Breast epithelium (tissue), 4 donors: ENCODE measurements at places on chromosomes 6 and 20. TPM values are rescaled to one million over a fixed set of nuclear protein-coding genes. Genes with fewer than 3 reads are reported as not detected.

Gene PBOV1
- not detected for total RNA-seq

Gene RRAGD
- 12.8 TPM for total RNA-seq

Gene KCNQ5
- 0.33 TPM for total RNA-seq

Gene BPIFB1
- total RNA-seq, result 1.0 TPM

Gene OR2J3
- 0.15 TPM for total RNA-seq

Gene TCP11
- 0.32 TPM for total RNA-seq

Gene PTPRK
- 29.1 TPM for total RNA-seq

DNA sequence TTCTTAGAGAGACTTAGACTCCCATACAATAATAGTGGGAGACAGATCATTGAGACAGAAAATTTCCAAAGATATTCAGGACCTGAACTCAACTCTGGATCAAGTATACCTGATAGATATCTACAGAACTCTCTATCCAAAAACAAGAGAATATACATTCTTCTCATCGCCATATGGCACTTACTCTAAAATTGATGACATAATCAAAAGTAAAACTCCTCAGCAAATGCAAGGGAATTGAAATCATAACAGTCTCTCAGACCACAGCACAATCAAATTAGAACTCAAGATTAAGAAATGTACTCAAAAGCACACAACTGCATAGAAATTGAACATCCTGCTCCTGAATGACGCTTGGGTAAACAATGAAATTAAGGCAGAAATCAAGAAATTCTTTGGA is 28.7 kb downstream of the PERP start:
- DNase-seq, result no peak

DNA sequence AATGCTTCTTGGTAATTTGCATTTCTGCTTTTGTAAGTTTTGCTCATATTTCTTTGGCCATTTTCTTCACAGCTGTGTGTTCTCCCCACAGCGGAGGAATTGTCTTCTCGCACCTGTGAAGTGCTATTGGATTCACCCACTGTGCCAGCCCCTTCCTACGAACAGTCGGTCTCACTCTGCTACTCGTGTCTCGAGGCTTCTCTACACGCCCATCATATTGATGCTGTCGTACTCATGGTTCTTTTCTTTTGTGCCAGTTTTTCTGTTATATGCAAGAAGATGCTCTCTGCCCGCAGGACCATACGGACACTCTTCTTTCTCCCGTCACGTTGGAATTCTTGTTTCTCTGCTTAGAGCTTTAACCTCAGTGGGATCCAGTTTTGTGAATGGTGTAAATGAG is 200.3 kb downstream of the DLL1 start:
- DNase-seq, result no peak

GRCh38 chr6:117531346-117531745 is 48.9 kb downstream of the DCBLD1 start:
- DNase-seq, result no peak

GRCh38 chr6:43868467-43868866 is 98.5 kb downstream of the VEGFA start:
- no peak for DNase-seq

- DNase-seq, result no peak
Measured at GRCh38 chr6:89974834-89975233, 80.6 kb downstream of the GJA10 start.

DNA sequence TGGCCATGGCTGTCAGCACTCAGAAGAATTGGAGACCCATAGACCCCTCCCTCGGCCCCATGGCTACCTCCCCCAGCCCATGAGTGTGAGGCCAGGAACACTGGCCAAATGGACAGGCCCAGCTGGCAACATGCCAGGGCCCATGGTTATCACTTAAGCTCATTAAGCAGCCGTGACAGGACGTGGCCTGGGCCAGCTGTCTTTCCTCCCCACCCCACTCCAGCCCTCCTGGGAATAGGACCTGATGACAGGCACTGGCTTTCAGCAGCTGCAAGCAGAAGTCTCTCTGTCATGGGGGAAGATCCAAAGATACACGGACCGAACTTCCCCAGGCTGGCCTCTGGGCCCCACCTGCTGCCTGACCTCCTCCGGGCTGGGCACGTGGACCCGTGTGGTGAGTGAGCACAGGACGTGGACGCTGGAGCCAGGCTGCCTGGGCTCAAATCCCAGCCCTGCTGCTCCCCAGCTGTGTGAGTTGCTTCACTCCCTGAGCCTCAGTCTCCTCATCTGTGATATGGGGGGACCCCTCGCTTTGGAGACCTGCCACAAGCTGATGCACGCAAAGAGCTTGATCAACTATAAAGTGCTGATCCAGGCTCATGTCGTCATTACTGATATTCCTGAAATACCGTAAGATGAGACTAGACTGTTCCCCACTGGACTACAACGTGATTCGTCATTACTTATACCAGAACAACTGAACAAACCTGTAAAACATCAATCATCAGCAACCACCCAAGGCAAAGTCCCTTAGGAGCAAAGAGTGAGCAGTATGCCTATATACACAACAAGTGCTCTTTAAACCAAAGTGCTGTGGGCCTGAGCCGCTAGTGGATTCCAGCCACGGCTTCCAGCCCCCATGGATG is 22.0 kb upstream of the VSTM2L start:
- no peak for DNase-seq

GRCh38 chr6:39300739-39301138 is 13.5 kb downstream of the KCNK17 start:
- DNase-seq, result no peak

- DNase-seq, result no peak
Measured at GRCh38 chr6:157533048-157533871, 152.3 kb downstream of the ZDHHC14 start.

- no peak for DNase-seq
Measured at GRCh38 chr20:62805711-62806382, 1.2 kb downstream of the OGFR start.

DNA sequence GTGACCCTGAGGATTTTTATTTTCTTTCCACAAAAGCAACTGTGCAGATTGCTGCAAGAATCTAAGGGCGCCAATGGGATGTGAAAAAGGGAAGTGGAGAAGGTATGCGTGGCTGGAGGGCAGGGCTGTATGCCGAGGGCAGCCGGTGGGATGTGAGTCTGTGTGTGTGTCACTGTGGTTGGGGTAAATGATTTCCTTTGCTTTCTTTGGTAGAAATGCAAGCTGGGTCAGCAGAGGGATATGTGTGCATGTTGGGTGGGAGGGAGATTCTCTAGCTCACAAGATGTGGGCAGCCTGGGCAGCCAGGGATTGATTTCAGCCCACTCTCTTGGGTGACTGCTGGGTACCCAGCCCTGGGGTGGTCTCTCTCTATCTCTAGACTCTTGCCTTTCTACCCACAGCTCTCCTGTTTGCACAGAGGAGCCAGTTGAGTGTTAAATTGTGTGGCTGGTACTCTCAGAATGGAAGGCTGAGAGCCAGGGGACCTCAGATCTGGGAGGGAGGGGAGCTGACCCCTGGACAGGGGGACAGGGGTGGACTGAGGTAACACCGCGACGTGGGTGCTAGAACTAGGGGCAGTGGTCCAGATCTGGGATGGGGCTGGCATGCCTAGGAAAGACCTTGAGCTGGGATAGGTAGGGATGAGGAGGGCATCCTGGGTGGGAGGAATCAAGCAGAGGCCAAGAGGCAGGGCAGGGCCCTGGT is 136.8 kb upstream of the RNF24 start:
- DNase-seq, result no peak

DNA sequence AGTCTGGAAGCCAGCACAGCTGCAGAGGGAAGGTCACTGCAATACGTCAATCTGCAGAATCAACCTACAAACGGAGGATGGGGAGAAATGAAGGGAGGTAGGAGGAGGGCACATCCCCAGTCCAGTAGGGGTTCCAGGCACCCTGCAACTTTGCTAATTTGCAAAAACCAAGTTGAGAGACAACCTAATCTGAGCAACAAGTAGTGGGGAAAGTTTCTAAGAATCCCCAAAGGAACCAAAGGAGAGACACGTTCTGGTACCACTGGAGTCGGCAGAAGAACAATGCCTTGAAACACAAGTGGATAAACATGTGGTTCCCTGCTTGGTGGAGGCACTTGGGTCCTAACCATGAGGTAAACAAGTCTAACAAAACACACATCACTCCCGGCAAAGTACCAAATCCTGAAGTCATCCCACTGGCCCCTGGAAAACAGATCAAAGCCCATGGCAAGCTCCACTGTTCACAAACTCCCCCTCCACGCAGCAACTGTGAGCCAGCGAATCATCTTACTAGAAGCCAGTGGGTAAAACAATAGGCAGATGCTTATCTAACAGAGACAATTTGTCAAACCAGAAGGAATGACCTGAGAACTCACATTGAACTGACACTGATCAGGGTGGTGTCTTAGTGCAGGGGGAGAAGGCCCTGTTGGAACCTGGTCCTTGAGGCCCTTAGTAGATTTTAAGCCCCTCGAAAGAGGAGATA is 4.7 kb downstream of the MRPS18A start:
- DNase-seq, result no peak

DNA sequence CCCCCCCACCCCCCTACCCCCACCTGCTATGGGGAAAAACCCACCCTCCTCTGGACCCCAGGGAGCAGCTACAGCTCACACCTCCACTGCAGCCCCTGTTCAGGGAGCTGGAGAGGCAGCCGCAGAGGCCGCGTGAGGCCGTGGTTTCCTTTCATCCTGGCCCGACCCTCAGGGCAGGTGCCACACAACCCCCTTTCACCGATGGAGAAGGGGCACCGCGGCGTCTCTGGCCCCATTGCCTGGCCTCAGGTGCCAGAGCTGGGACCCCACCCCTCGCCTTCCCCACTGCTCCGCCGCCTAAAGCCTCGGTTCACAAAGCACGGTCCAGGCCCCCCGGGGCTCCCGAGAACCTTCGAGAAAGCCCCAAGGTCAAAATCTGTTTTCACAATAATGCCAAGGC is 11.8 kb upstream of the KCNQ2 start:
- DNase-seq, result no peak

- no peak for DNase-seq
Measured at GRCh38 chr20:44020406-44021148, 105.9 kb downstream of the TOX2 start.

GRCh38 chr6:43749461-43749860 is 20.6 kb upstream of the VEGFA start:
- no peak for DNase-seq

DNA sequence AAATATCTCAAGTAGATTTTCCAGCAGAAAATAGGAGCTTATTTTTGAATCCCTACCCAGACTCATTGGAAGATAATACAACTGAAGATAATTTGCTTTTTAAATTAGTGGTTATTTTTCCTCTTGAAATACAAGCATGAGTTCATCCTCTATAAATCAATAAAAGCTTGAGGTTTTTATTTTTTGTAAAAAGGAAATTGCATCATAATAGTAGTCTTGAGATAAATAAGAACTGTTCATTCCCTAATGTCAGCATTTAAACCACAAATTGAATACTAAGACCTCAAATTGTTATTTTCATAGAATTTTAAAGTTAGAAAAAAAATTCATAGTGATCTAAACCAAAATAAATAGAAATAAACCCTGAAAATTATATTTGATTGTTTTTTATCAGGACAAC is 719.1 kb downstream of the CD109 start:
- no peak for DNase-seq

DNA sequence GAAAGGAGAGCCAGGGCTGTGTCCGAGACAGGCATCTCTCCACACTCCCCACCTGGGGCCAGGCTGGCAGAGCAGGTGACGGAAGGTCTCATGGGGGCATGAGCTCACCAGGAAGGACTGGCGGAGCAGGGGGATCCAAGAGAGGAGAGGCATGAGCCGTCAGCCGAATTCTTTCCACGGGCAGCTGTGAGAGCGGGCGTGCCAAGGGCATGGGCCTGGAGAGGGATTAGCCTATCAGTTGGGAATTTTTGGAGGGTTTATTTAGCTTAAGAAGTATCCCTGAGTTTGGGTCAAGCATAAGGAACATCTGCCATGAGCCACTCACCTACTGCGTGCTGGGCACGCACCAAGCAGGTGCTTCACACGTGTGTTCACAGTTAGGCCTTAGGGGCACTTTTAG is 60.2 kb upstream of the ZNFX1 start:
- DNase-seq, result no peak
